ENCODE measurements at places on chromosomes 12 and 14. TPM values are rescaled to one million over a fixed set of nuclear protein-coding genes. Genes with fewer than 3 reads are reported as not detected.

The KCNH3 gene
- total RNA-seq: 0.38 TPM

DNA sequence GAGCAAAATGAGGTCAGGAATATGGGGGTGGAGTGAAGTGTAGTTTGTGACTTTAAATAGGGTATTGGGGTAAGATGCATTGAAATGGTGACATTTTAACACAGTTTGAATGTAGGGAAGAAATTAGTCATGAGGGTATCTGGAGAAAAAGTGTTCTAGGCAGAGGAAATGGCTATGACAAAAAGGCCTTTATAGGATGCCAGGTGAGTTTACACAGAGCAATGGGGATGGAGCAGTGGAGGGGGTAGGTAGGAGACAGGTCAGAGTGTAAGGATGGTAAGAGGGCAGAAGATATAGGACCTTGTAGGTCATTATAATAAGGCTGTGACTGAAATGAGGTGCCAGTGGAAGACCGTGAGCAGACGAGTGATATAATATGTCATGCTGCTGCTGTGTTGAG lies 30.4 kb downstream of the HEATR5A start:
- no peaks in the 10 kb centered on the region for H3K4me1 ChIP-seq
- H3K27me3 ChIP-seq: no peaks in the 10 kb centered on the region
- no peak overlapping the region for H3K4me3 ChIP-seq
- H3K27ac ChIP-seq: no peak overlapping the region
- no peaks in the 10 kb centered on the region for H3K36me3 ChIP-seq
- no peak for DNase-seq

The DAO gene
- total RNA-seq: not detected

DNA sequence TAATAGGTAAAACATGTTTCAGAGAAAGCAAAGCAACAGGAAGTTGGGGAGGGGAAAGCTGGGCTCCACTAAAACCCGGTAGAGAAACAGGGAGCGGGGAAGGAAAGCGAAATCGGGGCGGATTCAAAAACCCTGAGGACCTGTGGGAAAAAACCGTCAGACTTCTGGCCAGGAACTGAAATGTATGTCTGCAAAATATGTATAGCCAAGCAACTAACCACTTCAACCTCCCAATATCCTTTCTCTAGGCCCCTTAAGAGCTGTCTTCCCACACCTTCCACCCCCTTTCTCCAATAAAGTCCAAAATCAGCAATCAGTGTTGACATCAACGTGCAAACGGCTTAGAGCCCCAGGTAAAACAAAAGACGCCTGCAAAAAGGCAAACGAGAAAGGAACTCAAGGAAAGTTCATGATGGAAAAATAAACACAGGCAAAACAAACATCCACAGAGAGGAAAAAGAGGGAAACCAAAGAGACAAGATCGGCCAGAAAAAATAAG lies 32.8 kb downstream of the SIX1 start:
- H3K4me3 ChIP-seq: no peak overlapping the region
- H3K27ac ChIP-seq: no peak overlapping the region
- no peaks in the 10 kb centered on the region for H3K36me3 ChIP-seq
- no peaks in the 10 kb centered on the region for H3K27me3 ChIP-seq
- no peaks in the 10 kb centered on the region for H3K4me1 ChIP-seq

The MSRB3 gene
- 14.1 TPM for total RNA-seq

GRCh38 chr12:9925705-9926393 lies 6.3 kb downstream of the CLEC2A start:
- no peaks in the 10 kb centered on the region for H3K27me3 ChIP-seq
- no peak overlapping the region for H3K4me3 ChIP-seq
- no peak overlapping the region for H3K27ac ChIP-seq
- no peaks in the 10 kb centered on the region for H3K36me3 ChIP-seq
- H3K4me1 ChIP-seq: no peaks in the 10 kb centered on the region

- no peak for DNase-seq
- no peak overlapping the region for H3K4me3 ChIP-seq
- H3K27ac ChIP-seq: no peak overlapping the region
- H3K36me3 ChIP-seq: no peaks in the 10 kb centered on the region
These were observed 152.7 kb downstream of the GXYLT1 start for GRCh38 chr12:41992022-41992421.

The HOMEZ gene
- 9.5 TPM for total RNA-seq

The TMBIM4 gene
- total RNA-seq: 104 TPM

The DNAJC22 gene
- not detected for total RNA-seq

DNA sequence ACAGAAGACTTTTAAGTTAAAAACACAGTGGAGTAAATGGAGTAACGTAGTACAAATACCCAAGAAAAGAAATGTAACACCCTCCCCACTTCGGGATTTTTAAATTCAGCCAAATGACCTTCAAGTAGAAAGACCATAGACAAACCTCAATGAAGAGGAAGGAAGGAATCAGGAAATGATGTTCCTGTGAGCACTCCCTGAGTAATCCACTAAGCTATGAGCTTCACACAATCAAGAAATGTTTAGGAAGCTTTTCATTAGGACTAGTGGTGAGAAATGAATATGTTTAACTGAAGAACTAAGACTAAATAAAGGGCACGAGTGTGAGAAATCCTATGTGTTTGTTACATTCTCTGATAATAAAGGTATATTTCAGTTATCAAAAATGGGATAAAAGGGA lies 10.1 kb downstream of the TCL1A start:
- H3K36me3 ChIP-seq: no peaks in the 10 kb centered on the region
- H3K4me1 ChIP-seq: no peaks in the 10 kb centered on the region
- peaks cover 33% of the 10 kb centered on the region for H3K27me3 ChIP-seq
- no peak overlapping the region for H3K4me3 ChIP-seq
- no peak overlapping the region for H3K27ac ChIP-seq
- DNase-seq: no peak

- no peak overlapping the region for H3K4me3 ChIP-seq
- H3K27me3 ChIP-seq: no peaks in the 10 kb centered on the region
- peaks cover 94% of the 10 kb centered on the region for H3K4me1 ChIP-seq
- H3K27ac ChIP-seq: peak overlapping the region; percentile 99
These were observed 17.4 kb downstream of the HDAC7 start for GRCh38 chr12:47802312-47802711.

DNA sequence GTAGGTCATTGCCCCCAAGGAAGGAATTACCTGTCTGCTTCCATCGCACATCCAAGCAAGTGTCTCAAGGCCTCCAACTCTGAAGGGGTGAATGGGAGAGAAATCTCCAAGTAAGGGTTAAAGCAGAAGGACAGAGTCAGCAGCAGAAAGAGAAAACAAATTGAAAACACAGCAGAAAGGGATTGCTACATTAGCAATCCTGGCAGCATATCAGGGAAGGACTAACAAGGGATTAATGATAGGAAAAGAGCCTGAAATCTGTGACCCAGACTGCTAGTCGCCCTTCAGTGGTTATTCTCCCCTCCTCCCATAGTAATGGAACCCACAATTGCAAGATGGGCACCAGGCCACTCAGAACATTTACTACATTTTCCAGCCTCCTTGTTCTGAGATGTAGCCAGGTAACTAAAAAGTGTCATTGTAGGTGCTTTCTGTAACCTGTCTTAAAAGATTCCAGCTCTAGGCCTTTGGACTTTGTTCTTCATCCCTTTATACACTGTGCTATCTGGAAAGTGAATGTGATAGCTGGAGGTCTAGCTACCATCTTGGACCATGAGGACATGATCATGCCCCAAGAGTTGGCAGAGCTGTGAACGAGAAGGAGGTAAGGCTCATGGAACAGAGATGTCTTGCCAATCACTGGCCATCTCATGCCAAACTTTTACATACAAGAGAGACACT lies 36.0 kb downstream of the MAP3K9 start:
- no peak overlapping the region for H3K27ac ChIP-seq
- no peaks in the 10 kb centered on the region for H3K4me1 ChIP-seq
- no peaks in the 10 kb centered on the region for H3K27me3 ChIP-seq
- no peak overlapping the region for H3K4me3 ChIP-seq
- H3K36me3 ChIP-seq: no peaks in the 10 kb centered on the region
- no peak for DNase-seq

The ABCB9 gene
- 3.4 TPM for total RNA-seq

The AQP6 gene
- not detected for total RNA-seq

GRCh38 chr12:48979602-48980388 lies 1.7 kb downstream of the WNT1 start:
- no peak overlapping the region for H3K27ac ChIP-seq
- peaks cover 100% of the 10 kb centered on the region for H3K27me3 ChIP-seq
- no peaks in the 10 kb centered on the region for H3K36me3 ChIP-seq
- no peak for DNase-seq
- H3K4me1 ChIP-seq: peaks cover 47% of the 10 kb centered on the region

The KRT4 gene
- total RNA-seq: 3,147 TPM

DNA sequence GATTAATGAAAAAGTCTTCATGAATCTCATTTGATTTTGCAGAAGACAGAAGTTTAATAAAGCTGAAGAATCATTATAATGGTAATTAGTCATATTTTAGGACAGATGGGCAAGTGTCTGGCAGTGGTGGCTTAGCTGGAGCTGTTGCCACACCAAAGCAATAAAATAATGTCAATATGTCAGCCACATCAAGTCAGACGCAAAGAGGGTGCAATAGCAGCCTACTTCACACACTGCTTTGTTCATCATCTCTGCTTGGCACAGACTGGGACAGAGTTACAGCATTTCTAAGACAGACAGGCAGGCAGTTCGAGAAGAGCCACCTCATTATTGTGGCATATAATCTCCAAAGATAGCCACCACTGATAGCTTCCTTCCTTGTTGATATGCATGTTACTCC lies 16.9 kb upstream of the KRR1 start:
- H3K4me3 ChIP-seq: no peak overlapping the region
- no peak overlapping the region for H3K27ac ChIP-seq
- no peaks in the 10 kb centered on the region for H3K4me1 ChIP-seq

GRCh38 chr14:76034566-76034965 lies 49.0 kb downstream of the IFT43 start:
- H3K4me3 ChIP-seq: no peak overlapping the region
- no peak overlapping the region for H3K27ac ChIP-seq
- no peaks in the 10 kb centered on the region for H3K4me1 ChIP-seq
- H3K36me3 ChIP-seq: no peaks in the 10 kb centered on the region

The CLEC4A gene
- 1.9 TPM for total RNA-seq

GRCh38 chr14:95274279-95274678 lies 45.4 kb downstream of the CLMN start:
- H3K36me3 ChIP-seq: no peaks in the 10 kb centered on the region
- no peak for DNase-seq
- no peaks in the 10 kb centered on the region for H3K27me3 ChIP-seq
- no peak overlapping the region for H3K27ac ChIP-seq
- no peaks in the 10 kb centered on the region for H3K4me1 ChIP-seq
- H3K4me3 ChIP-seq: no peak overlapping the region

DNA sequence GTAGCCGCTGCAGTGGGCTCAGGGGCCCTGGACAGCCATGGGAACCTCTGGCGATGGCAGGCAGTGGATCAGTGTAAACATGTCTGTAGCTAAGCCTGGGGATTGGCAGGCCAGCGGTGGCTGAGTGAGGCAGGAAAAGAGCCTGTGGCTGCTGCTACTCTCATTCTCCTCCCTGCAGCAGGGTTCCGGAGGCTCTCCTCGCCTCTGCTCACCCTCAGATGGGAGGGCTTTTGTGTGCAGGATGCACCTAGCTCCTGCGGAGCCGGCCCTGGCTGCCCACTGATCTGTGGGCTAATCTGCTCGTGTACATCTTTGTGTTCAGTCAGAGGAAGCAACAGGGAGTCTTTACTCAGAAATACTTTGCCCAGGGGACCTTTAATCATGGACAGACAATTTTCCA lies 59.5 kb downstream of the GALNT8 start:
- no peaks in the 10 kb centered on the region for H3K4me1 ChIP-seq
- no peak overlapping the region for H3K27ac ChIP-seq
- DNase-seq: no peak
- H3K36me3 ChIP-seq: no peaks in the 10 kb centered on the region

GRCh38 chr12:51911788-51912711 lies 4.7 kb downstream of the ACVRL1 start:
- no peak overlapping the region for H3K4me3 ChIP-seq
- peaks cover 31% of the 10 kb centered on the region for H3K4me1 ChIP-seq
- H3K27me3 ChIP-seq: peaks cover 7% of the 10 kb centered on the region
- peak overlapping the region; percentile 92 for H3K27ac ChIP-seq
- H3K36me3 ChIP-seq: no peaks in the 10 kb centered on the region
